ENCODE measurements at places on chromosomes 6 and 20. TPM values are rescaled to one million over a fixed set of nuclear protein-coding genes. Genes with fewer than 3 reads are reported as not detected.
A peak's percentile ranks its signal among the peaks of the same experiment; 100 is the strongest.

The GGTLC1 gene
- not detected for total RNA-seq

The SEMG1 gene
- not detected for total RNA-seq

The NKAIN2 gene
- total RNA-seq, result not detected

The RSPO3 gene
- total RNA-seq, result 0.13 TPM

The TP53TG5 gene
- total RNA-seq, result not detected

The TCEA2 gene
- 34.3 TPM for total RNA-seq

The XKR7 gene
- total RNA-seq, result not detected

The SAMD5 gene
- not detected for total RNA-seq

The DLGAP4 gene
- total RNA-seq, result 14.3 TPM

The PACRG gene
- 0.13 TPM for total RNA-seq

The VSTM2L gene
- 9.2 TPM for total RNA-seq

DNA sequence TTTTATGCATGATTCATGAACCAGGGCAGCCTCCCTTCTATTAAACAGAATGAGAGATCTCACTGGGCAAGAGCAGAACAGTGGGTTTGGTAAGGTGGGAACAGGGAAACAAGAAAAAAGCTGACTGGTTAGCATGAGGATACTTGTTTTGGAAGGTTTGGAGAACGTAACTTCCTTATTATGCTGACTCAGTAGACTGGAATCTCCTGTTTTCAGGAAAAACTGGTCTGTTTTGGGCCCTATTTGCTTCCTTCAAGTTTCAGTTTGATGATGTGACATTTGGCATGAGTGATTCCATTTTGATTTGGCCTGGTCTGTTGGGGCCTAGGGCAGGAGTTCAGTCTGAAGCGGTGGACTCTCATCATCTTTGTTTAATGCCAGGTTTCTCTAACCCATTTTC, 172.0 kb downstream of the MYLK4 start:
- peak; percentile 35 for DNase-seq
- peaks cover 13% of the 10 kb centered on the region for H3K4me1 ChIP-seq
- no peak overlapping the region for H3K4me3 ChIP-seq
- H3K27me3 ChIP-seq, result no peaks in the 10 kb centered on the region
- no peak overlapping the region for H3K27ac ChIP-seq

GRCh38 chr20:59033616-59034165, 1.6 kb upstream of the ATP5F1E start:
- no peaks in the 10 kb centered on the region for H3K27me3 ChIP-seq
- 0 out of 2 replicates have a peak overlapping the region, but pooled peaks have one; percentile 60 for H3K27ac ChIP-seq
- no peak for DNase-seq
- no peak overlapping the region for H3K4me3 ChIP-seq

GRCh38 chr6:144712541-144712940, 427.4 kb downstream of the UTRN start:
- H3K36me3 ChIP-seq, result no peaks in the 10 kb centered on the region
- DNase-seq, result peak; percentile 76
- no peak overlapping the region for H3K27ac ChIP-seq
- no peaks in the 10 kb centered on the region for H3K27me3 ChIP-seq
- H3K4me1 ChIP-seq, result peaks cover 35% of the 10 kb centered on the region
- H3K4me3 ChIP-seq, result no peak overlapping the region

- no peak overlapping the region for H3K4me3 ChIP-seq
- H3K36me3 ChIP-seq, result no peaks in the 10 kb centered on the region
These were observed 198.5 kb upstream of the RSPO3 start for GRCh38 chr6:126919947-126920346.

GRCh38 chr20:51065615-51066014, 42.7 kb upstream of the KCNG1 start:
- no peak for DNase-seq
- no peak overlapping the region for H3K4me3 ChIP-seq
- H3K27me3 ChIP-seq, result peaks cover 25% of the 10 kb centered on the region
- H3K36me3 ChIP-seq, result no peaks in the 10 kb centered on the region

DNA sequence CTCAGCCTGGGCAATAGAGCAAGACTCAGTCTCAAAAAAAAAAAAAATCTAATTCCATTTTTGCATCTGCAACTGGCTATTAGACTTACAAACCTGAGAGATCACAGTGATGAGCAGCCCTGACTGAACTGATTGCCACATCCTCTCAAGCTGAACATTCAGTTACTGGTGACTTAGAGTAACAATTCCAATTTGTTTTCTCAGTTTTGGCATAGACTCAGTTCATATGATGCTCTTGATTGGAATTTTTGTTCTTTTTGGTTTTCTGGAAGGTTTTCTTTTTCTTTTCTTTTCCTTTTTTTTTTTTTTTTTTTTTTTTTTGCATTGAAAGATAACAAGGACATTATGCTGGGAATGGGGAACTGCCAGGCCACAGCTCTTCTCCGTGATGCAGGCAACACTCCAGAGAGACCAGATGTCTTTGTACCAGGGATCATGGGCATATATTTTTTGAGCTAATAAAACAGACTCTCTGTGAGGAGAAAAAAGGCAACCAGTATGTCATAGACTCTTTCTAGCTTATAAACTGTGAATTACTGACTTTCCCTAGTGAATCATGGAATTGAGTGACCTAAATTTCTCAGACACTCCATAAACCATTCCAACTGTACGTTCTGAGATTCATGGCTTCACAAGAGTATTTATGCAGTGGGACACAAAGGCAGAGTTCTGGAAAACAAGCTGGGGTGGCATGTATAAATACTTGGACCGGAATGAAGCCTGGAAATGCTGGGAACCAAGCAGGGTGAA, 86.0 kb upstream of the SLC2A12 start:
- no peaks in the 10 kb centered on the region for H3K36me3 ChIP-seq
- no peak overlapping the region for H3K27ac ChIP-seq
- DNase-seq, result peak; percentile 63
- H3K4me3 ChIP-seq, result no peak overlapping the region
- no peaks in the 10 kb centered on the region for H3K4me1 ChIP-seq

DNA sequence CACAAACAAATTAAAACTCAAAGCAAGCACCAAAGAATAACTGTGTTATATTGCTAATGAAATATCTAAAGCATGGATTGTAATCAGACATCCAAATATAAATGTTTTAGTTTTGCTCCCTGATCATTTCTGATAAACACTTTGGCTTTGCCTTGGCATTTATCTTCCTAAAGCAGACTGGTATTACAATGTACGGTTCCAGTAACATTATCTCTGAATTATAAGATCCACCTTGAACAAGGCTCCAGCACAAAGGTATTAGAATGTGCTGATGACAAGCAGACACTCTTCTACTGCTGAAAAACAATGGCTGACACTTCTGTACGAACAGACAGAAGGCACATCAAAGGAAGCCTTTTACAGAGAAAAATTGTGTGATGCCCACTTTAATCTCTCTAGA, 74.6 kb downstream of the INSM1 start:
- no peaks in the 10 kb centered on the region for H3K4me1 ChIP-seq
- H3K36me3 ChIP-seq, result no peaks in the 10 kb centered on the region
- no peaks in the 10 kb centered on the region for H3K27me3 ChIP-seq
- DNase-seq, result no peak

GRCh38 chr20:12293900-12294299, 376.2 kb downstream of the BTBD3 start:
- DNase-seq, result no peak
- H3K4me3 ChIP-seq, result no peak overlapping the region
- no peaks in the 10 kb centered on the region for H3K4me1 ChIP-seq
- no peaks in the 10 kb centered on the region for H3K27me3 ChIP-seq

DNA sequence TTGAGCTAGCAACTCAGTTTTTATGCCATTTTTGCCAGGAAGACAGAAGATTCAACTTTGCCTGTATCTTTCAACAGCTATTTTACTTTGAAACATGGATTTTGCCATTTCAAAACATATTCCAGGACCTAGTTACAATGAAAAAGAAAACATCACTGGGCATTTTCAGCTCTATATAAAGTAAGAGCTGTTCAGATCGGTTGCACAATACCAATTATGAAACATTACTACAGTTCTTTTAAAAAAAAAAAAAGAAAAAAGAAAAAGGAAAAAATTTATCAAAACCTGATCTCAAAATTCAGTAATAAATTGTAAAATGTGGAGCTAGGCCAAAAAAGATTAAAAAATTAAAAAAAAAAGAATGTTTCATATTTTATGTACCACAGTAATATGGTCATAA, 15.6 kb downstream of the BCLAF1 start:
- no peak overlapping the region for H3K4me3 ChIP-seq
- peaks cover 13% of the 10 kb centered on the region for H3K4me1 ChIP-seq
- DNase-seq, result peak; percentile 39
- H3K27me3 ChIP-seq, result no peaks in the 10 kb centered on the region

- H3K36me3 ChIP-seq, result no peaks in the 10 kb centered on the region
- H3K4me3 ChIP-seq, result peak overlapping the region; percentile 100
- H3K27ac ChIP-seq, result no peak overlapping the region
- peak; percentile 64 for DNase-seq
- H3K4me1 ChIP-seq, result peaks cover 5% of the 10 kb centered on the region
These were observed 818 bp upstream of the MDGA1 start for GRCh38 chr6:37698264-37699137.

DNA sequence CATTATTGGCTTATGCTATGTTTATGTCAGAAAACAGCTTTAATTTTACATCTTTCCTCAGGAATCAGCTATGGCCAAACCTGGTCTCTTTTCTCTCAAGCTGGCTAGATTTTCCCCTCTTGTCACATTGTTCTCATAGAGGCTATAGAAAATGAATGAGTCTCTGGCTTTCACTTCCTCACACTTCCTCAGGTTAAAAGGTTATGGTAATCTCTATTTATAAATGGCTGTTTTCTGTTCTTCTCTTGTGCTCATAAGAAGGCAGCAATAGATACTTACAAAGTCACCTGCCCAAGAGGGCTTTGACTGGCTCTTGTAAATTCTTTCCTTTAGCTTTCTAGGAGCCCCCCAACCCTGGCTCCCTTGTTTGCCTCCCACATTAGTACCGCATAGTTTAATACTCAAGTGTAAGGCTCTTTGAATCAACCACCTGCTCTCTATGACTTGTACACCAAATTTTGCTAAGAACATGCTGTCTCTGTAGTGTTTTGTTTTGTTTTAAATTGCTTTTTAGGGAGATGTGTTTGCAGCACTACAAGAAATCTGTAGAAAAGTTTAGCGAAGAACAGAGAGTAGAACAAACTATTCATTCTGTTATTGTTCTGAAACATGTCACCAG, 897.4 kb upstream of the CITED2 start:
- no peak overlapping the region for H3K4me3 ChIP-seq
- H3K27me3 ChIP-seq, result no peaks in the 10 kb centered on the region
- no peak for DNase-seq
- no peak overlapping the region for H3K27ac ChIP-seq
- peaks cover 10% of the 10 kb centered on the region for H3K4me1 ChIP-seq
- no peaks in the 10 kb centered on the region for H3K36me3 ChIP-seq

- no peaks in the 10 kb centered on the region for H3K27me3 ChIP-seq
- H3K4me1 ChIP-seq, result peaks cover 11% of the 10 kb centered on the region
- no peak overlapping the region for H3K27ac ChIP-seq
These were observed 532 bp upstream of the PM20D2 start for GRCh38 chr6:89145091-89145955.

GRCh38 chr6:138970159-138970558, 17.9 kb downstream of the REPS1 start:
- peaks cover 50% of the 10 kb centered on the region for H3K4me1 ChIP-seq
- H3K4me3 ChIP-seq, result peak overlapping the region; percentile 37

GRCh38 chr20:34377072-34377847, 14.2 kb downstream of the ITCH start:
- H3K4me3 ChIP-seq, result no peak overlapping the region
- H3K27me3 ChIP-seq, result no peaks in the 10 kb centered on the region
- DNase-seq, result no peak
- H3K27ac ChIP-seq, result no peak overlapping the region
- no peaks in the 10 kb centered on the region for H3K4me1 ChIP-seq
- peaks cover 27% of the 10 kb centered on the region for H3K36me3 ChIP-seq

- no peak overlapping the region for H3K4me3 ChIP-seq
- no peak overlapping the region for H3K27ac ChIP-seq
- H3K4me1 ChIP-seq, result no peaks in the 10 kb centered on the region
- peak; percentile 54 for DNase-seq
- H3K36me3 ChIP-seq, result no peaks in the 10 kb centered on the region
- H3K27me3 ChIP-seq, result peaks cover 56% of the 10 kb centered on the region
These were observed 42.8 kb downstream of the HLA-DPB1 start for GRCh38 chr6:33118525-33119123.

DNA sequence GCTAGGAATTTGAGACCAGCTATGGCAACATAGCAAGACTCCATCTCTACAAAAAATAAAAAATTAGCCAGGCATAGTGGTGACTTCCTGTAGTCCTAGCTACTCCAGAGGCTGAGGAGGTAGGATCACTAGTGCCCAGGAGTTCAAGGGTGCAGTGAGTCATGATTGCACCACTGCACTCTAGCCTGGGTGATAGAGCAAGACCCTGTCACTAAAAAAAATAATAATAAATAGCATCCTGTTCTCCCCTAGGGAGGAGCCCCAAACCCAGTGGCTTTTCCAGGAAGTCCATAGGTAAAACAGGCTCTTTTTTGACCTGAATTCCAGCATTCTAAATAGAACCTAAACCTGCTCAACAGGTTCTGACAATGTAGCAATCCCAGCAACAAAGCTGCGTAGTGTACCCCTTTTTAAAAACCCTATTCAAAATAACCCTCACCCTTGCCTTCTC, 192.0 kb downstream of the ALDH8A1 start:
- no peak overlapping the region for H3K27ac ChIP-seq
- DNase-seq, result no peak
- peaks cover 9% of the 10 kb centered on the region for H3K27me3 ChIP-seq
- H3K36me3 ChIP-seq, result no peaks in the 10 kb centered on the region
- H3K4me3 ChIP-seq, result no peak overlapping the region

DNA sequence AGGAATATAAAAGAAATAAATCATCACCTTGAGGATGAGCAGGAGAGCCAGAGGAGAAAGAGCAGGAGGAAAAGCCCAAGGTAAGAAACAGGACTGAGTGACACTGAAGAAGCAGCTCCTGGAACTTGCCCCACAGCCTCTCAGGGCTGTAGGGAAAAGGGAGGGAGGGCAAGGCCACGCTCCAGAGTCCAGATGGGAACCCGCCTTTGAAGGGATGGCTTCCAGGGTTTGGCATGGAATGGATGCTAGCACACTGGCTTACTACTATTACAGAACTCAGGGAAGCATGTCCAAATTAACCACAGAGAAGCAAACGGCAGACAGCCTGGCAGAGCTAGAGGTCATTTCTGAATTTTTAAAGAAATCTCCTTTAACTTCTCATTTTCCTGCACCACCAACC, 26.8 kb downstream of the RALGAPA2 start:
- no peak for DNase-seq
- H3K27me3 ChIP-seq, result no peaks in the 10 kb centered on the region
- H3K36me3 ChIP-seq, result no peaks in the 10 kb centered on the region
- H3K4me1 ChIP-seq, result no peaks in the 10 kb centered on the region
- H3K27ac ChIP-seq, result no peak overlapping the region

DNA sequence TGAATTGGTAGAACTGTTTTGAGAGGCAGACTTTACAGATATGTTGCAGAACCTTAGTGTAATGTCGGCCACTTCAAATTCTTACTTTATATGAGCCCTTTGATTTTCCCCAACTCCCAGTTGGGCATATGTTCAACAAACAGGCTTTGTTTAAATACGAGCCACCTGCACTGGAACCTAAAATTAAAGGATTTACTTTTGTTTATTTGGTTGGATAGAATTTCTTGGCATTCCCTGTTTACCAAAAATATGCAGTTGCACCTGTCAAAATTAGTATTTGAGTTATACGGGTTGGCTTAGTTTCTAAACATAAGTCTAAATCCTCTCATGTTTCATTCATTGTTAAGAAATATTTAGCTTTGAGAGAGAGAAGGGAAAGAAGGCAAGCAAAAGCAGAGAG, 2.4 kb upstream of the GLYATL3 start:
- H3K27ac ChIP-seq, result no peak overlapping the region
- no peaks in the 10 kb centered on the region for H3K36me3 ChIP-seq
- no peaks in the 10 kb centered on the region for H3K4me1 ChIP-seq
- H3K4me3 ChIP-seq, result no peak overlapping the region
- H3K27me3 ChIP-seq, result no peaks in the 10 kb centered on the region
